ENCODE measurements at places on chromosomes 4 and X.

DNA sequence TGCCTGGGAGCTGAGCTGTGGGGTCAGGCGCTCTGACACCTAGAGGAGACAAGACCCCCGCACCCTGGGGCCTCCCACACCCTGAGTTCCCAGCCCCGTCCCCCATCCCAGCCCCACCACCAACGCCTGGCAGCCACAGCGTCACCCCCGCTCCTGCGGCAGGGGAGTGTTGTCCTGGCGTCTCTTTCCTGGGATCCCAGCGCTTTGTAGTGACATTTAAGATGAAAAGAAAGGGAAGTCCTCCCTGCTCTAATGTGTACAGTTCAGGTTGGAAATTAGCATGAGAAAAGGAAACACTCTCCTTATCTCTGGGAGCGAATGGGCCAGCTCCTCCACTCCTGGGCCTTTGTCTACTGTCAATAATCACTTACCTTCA lies 112.1 kb downstream of the FAM53A start:
- no peak for DNase-seq

DNA sequence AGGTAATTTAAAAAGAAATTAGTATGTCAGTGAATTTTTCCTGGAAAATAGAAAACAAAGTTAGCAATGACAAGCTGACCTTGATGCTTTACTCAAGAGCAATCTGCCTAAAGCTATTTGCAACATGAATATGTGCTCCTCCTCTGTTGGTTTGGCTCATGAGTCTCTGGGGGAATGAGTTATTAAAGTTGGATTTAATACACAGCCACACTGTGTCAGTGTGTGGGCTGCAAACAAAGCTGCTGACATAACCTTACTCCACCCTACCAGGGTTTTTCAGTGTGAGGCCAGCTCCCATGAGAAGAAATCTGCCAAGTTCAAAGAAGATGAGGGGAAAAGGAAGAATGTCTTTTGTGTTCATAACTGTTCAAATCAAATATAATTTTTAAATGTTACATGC lies 280.5 kb downstream of the TLL1 start:
- no peak for DNase-seq

DNA sequence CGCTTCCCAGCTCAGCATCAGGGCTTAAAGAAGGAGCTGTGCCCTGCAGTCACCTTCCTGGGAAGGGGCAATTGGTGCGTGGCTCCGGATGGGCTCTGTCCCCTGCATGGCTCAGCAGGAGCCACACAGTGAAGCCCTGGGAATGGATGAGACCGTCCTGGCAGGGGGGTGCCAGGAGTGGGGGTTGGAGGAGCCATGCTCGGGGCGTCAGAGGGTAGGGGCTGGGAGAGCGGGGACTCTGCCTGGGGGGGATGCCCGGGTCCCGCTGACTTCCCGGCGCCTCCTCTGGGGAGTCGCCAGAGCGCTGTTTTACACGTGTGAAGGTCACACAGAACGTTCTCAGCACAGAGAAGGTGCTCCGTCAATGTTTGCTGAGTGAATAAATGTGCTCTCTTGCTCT lies 184.1 kb downstream of the AFAP1 start:
- DNase-seq: no peak

- no peak for DNase-seq
These were observed 9.7 kb downstream of the EFNB1 start for GRCh38 chrX:68838571-68838910.

- DNase-seq: no peak
These were observed 46.8 kb upstream of the F9 start for GRCh38 chrX:139483699-139484098.

DNA sequence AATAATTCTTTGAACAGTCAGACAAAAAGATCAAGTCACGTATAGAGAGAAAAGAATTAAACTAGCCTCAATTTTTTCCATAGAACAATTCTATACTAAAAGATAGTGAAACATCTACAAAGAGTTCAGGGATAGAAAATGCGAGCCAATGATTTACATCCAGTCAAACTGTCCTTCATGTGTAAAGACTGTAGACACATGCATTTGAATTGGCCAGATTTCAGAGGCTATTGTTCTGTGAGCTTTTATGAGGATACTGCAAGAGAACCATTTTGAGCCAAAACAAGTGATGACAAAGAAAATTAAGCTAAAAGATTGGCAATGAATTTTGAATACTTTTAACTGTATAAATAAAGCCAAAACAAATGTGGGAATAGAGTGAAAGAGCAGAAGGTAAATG lies 1230.3 kb downstream of the RPA4 start:
- DNase-seq: no peak

GRCh38 chr4:185546335-185546734 lies 11.0 kb upstream of the PDLIM3 start:
- no peak for DNase-seq

DNA sequence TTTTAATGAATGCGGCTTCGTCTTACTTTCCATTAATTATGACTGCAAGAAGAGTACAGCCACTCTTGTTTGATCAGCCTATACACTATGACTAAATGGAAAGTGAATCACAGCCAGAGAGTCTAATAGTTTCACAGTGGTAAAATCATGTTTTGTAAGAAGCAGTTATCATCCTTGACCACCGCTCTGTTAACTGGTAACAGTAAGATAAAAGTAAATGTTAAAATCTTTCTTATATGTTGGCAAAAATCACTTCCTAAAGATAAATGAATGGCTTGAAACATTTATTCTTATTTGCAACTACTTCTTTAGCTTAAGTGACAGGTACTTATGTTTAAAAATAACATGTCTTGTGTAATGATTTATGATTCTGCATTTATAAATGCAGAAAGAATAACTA lies 13.2 kb downstream of the GALNT7 start:
- no peak for DNase-seq

GRCh38 chr4:95388911-95389310 lies 159.9 kb downstream of the UNC5C start:
- DNase-seq: no peak

DNA sequence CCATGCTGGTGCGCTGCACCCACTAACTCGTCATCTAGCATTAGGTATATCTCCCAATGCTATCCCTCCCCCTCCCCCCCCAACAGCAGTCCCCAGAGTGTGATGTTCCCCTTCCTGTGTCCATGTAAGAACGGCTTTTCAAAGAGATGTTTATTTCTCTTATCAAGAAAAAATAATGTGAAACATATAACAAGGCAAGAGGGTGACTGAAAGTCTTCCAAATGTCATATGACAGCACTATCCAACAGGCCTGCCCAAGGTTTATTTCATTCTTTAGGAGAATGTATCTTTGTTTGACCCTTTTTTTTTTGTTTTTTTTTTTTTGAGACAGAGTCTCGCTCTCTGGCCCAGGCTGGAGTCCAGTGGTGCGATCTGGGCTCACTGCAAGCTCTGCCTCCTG lies 29.9 kb upstream of the REPS2 start:
- DNase-seq: no peak

GRCh38 chr4:142535009-142535408 lies 311.1 kb downstream of the INPP4B start:
- no peak for DNase-seq

GRCh38 chr4:106149911-106150310 lies 166.1 kb downstream of the TBCK start:
- no peak for DNase-seq

- no peak for DNase-seq
These were observed 116.6 kb downstream of the PTCHD1 start for GRCh38 chrX:23451266-23451665.

- DNase-seq: no peak
These were observed 15.2 kb downstream of the RGS12 start for GRCh38 chr4:3307891-3308575.

- no peak for DNase-seq
These were observed 12.5 kb downstream of the USO1 start for GRCh38 chr4:75736862-75737261.

- no peak for DNase-seq
These were observed 170.5 kb upstream of the TBC1D9 start for GRCh38 chr4:140926672-140927071.

DNA sequence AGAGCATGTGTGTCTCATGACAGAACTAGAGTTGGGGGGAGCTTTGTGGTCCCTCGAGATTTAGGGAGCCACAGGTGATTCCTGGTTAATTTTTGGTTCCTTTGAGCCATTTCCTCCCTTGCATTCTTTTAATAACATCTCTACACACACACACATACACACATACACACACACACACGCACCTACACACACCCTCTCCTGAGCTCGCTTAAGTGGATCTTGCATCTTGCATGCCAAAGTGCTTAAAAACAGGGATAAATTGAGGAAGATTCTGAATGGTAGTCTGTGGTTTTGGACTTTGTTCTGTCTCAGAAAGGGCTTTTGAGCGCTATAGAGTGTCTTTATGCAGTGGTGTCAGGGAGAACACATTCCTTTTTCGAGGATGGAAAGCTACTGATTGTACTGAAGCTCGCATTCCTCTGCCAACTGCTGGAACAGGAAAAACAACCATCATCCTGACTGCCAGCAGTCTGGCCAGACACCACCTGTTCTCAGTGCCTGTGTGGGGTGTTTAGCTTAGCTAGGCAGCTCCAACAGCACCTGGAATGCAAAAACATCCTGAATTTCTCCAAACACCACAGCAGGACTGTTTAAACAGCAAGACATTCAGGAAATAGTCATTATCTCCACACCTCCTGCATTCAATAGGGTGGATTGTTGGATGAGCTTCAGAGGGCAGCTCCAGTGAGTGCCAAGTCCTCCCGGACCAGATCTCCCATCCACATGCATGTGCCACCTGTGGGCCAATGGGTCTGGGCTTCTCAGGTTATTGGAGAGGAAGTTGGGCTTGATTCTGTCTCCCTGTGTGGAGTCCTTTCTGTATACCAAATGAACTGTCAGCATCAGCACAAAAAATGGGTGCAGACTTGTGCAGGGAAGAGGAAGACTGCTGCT lies 21.9 kb upstream of the IGFBP7 start:
- DNase-seq: no peak

GRCh38 chr4:10105920-10106319 lies 10.7 kb downstream of the WDR1 start:
- no peak for DNase-seq

DNA sequence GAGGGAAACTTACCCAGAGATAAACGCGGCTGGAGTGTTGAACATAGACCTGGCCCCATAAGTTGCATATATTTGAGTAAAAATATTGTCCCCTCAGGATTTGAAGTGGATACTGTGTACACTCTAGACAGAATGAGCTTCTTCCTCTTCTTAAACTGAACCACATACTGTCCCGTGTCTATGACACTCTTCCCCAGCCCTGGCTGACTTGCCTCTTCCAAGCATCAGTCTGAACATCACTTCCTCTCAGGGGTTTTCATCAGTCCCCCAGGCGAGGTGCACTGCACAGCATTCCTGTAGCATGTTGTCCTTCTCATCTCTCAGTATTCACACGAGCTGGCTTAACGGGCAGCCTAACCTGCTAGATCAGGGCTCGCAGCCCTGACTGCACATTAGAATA lies 80.5 kb upstream of the TMEM150C start:
- no peak for DNase-seq

GRCh38 chr4:25878676-25879075 lies 15.9 kb upstream of the SEL1L3 start:
- DNase-seq: no peak

- DNase-seq: peak; percentile 27
These were observed at the start of gene SNCA for GRCh38 chr4:89836897-89837384. SNCA (minus strand) TSS chr4:89837161; CDS start chr4:89835667, 1,494 bp downstream.
